Spinal cord (tissue), 10 donors: ENCODE measurements at places on chromosomes 4 and X.

DNA sequence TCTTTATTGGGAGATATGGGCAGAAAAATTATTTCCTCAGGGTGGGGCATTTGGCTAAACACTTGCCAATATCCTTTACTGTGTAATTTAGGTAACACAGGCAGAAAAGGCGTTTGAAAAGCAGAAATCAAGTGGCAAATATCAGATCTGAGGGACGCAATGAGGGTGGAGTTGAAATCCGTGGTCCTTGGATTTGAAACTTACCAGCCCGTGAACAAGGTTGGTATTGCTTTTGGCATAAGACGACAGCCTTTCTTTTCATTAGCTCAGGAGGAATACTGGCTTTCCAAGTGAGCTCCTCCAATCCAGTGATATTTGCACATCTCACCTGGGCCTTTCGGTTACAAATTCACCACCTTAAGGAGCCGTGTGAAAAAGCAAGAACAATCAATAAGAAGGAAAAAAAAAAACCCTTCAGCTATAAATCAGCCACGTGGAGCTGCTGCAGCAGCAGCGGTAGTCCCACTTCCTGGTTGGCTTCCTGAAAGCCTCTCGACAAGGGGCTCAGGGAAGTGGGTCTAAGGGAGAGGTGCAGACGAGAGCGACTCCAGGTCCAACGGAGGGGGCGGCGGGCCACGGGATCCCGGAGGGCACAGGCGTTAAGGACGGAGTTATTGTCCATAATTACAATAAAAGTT, 734 bp upstream of the GALNT7 start:
- no peak for DNase-seq

GRCh38 chr4:128635955-128636560, 173.4 kb upstream of the JADE1 start:
- no peak for DNase-seq

DNA sequence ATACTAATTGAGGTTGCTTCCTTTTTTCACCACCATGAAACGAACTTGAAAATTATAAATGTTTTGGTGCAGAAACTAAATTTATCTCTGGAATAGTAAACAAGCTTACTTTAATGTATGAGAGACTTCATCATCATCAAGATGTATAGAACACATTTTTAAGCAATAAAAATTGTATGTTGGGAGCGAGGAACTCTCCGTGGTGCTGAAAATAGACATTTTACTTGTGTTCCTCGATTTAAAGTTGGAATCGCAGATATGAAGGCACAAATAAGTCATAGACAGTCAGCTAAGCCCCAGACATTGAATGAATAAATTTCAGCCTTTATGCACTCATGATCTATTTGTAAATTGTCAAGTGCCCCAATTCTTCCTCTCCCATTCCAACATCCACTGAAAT, 310.7 kb downstream of the STK32B start:
- no peak for DNase-seq

- no peak for DNase-seq
These were observed 556.5 kb upstream of the NR3C2 start for GRCh38 chr4:148998719-148999118.

DNA sequence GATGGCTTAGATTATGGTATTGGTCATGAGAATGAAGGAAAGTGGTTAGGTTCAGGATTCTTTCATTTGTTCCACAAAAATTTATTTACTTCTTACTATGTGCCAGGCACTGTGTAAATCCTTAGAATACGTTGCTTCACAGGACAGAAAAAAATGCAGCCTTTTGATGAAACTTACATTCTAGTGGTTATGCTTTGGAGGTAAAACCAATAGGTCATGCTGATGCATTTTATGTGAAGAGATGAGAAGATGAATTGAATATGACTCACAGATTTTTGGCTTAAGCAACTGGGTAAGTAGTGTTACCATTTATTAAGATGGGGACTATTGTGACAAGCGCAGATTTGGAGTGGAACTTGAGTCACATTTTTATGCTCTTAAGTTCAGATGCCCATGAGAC, 165.3 kb downstream of the GLRA2 start:
- no peak for DNase-seq

DNA sequence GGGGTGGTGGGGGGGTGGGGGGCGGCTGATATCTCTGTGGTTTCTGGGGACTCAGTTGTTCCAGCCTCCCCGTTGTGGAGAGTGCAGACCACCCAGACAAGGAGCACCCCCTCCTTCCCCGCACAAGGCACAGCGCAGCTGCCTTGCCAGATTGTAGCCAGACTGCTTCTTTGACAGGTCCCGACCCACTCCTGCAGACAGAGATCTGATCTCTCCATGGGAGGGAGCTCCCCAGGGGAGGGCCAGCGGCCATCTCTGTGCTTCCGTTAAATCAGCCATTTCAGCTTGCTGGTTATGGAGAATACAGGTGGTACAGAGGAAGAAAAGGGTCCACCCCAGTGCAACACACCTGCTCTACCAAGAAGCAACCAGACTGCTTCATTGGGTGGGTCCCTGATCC, 80.8 kb downstream of the FGF16 start:
- DNase-seq = no peak

- DNase-seq = no peak
These were observed 401.6 kb upstream of the EPHA5 start for GRCh38 chr4:66071911-66072310.

DNA sequence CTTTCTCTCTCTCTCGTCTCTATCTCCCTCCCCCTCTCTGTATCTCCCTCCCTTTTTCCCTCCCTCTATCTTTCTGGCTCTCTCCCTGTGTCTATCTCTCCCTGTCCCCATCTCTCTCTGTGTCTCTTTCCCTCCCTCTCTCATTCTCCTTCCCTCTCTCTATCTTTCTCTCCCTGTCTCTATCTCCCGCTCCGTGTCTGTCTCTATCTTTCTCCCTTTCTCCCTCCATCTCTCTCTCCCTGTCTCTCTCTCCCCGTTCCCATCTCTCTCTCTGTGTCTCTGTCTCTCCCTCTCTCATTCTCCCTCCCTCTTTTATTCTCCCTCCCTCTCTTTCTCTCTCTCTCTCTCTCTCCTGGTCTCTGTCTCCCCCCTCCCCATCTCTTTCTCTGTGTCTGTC, 22.9 kb downstream of the IL3RA start:
- DNase-seq = no peak

DNA sequence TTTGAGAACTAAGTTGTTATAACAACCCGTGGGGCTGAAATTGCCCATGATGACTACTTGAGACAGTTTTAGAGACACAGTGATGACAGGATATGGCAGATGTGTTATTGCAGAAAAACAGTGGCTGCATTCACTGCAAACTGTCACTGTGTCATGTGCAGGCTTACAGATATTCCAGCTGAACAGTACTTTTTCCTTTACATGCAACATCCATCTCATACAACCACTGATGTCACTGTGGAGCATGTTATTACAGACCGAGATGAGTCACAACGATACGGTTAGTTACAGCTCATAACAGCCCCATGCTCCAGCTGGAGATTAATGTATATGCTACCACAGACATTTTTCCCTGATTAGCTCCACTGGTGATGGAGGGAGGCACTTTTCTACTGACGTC, 207.4 kb downstream of the TMA16 start:
- no peak for DNase-seq

- DNase-seq = no peak
These were observed 818.5 kb downstream of the FAM133A start for GRCh38 chrX:94492541-94492940.
